DMS153 (cell line): ENCODE measurements at places on chromosomes 1 and 21.

- DNase-seq: no peak
Measured at GRCh38 chr21:26379561-26379960, 193.5 kb downstream of the CYYR1 start.

DNA sequence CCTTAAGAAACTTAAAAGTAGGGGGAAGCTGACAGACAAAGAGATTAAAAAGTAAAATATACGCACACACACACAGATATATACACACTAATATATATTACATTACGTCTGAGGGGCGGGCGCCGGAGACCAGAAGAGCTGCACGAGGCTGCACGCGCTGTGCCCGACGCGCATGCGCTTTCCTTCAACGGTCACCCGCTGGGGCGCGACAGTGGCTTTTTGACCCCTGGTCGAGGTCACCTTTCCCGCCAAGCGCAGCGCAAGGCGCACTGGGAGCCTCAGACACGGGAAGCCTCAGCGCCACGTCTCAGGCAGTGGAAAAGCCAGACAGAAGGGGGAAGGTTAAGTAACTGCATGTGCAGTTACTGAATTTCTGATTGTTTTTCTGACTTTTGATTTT is at the start of gene HORMAD1:
HORMAD1 (minus strand) TSS at position 193 of the 400 bp plus-strand sequence. CDS start 1,390 bp downstream, outside the sequence.
- DNase-seq: no peak

DNA sequence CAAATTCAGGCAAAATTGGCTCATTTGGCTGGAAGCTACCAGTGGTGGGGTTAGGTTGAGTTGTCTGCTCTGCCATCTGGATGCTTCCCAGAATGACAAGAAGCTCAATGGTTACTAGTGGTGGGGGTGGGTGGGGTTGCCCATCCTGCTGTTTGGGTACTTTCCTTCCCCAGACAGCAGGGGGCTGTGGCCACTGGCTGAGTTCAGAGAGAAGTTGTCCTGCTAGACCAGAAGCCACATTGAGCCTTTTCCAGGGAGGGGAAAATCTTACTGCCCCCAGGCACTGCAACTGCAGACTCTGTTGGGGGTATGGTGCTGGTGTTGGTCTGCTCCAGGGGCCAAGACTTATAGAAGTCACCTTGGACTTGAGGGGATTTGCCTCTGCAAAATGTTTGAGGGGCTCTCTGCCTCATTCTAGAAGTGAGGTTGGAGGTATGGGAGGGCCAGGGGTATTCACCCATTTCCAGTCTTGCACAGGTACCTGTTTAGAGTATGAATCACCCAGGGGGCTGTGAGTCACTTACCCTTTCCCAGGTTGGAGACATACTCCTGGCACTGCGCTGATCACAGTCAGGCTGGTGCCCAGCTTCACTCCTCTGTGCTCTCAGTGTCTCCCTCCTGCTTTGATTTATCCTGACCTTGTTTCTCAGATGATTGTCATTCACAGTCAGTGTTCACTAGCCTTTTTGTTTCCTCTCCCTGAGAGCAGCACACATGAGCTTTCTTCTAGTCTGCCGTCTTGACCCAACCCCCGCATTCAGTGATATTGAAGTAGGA is 89.1 kb upstream of the NEGR1 start:
- DNase-seq: no peak

GRCh38 chr1:204477036-204477740 is 17.4 kb downstream of the PIK3C2B start:
- no peak for DNase-seq

DNA sequence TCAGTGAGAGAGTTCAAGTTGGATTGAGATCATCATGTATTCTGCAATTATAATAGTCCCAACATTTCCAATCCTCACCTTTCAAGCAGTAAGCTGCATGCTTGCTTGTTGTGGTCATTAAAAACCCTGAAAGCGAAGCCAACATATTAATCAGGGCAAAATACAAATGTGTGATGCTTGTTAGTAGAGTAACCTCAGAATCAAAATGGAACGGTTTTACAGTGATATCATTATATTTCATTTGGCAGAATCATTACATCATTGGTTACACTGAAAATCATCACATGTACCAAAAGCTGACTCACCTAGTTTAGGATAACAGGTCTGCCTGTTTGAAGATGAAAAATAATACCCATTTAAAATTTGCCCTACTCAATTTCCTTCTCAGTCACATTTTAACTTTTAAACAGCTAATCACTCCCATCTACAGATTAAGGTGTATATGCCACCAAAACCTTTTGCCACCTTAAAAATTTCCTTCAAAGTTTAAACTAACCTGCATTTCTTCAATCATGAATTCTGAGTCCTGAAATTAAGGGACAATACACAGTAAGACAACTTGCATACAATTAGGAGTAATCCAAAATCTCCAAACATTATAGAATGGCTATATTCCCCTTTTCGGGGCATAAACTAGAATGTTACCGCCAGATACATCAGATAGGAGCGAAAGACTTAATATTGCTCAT is 3.5 kb downstream of the GAS5 start:
- DNase-seq: no peak

- peak; percentile 83 for DNase-seq
Measured at GRCh38 chr21:43331962-43332828, 94.7 kb downstream of the SIK1 start.

DNA sequence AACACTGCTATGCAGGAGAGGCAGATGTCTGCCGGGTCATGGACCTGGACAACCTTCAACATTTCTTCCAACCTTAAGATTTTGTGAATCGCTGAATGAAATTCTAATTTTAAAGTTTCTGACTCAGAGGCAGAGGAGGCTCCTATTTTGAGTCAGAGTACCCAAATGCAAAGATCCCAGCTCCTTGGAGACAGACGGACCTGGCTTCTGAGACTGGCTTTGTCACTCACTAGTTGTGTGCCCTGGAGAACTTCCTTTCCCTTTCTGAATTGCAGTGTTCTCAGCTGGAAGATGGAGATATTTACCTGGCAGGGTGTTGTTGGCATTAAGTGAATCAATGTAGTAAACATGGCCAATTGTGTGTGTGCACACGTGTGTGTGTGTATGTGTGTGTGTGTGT is 51.9 kb downstream of the IER5 start:
- DNase-seq: no peak
